Kidney epithelial cell (primary cell): ENCODE measurements at places on chromosomes 16 and 17.
A peak's percentile ranks its signal among the peaks of the same experiment; 100 is the strongest.

DNA sequence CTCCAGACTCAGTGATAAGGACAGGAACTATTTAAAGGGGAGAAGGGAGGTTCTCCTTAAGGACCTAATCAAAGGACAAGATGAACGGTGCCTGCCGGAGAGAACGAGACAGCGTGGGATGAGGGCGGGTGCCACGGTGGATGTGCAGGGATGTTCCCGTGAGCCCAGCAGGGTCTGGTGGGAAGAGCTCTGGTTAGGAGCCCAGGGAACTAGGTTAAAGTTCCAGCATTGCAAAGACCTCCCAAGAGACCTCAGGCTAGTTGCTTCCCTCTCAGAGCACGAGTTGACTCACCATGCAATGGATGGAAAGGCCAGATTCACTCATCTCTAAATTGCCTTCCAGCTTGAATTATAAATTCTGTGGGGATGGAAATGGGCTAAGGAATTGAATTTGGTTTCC is 14.7 kb downstream of the CCR7 start:
- DNase-seq, result no peak

- DNase-seq, result no peak
Measured at GRCh38 chr16:67922221-67922620, 9.4 kb downstream of the CTRL start.

- DNase-seq, result no peak
Measured at GRCh38 chr17:42536372-42537155, 523 bp downstream of the NAGLU start.

DNA sequence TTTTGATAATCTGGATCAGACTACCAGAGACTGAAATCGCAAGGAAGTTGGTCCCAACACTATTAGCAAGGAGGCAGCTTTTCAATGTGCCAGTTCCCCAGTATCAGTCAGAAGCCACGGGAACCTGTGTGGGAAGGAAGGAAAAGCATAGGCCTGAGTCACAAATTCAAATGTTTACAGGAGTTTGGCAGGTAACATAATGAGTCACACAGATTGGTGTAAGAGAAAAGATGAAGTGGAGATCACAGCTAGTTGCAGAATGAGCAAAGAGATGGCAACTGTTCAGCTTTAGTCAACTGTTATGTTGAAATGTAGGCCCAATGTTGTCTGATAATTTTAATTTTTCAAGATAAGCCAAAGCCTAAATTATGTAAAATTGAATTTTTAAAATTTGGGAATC is 28.1 kb upstream of the ITGA2B start:
- DNase-seq, result peak; percentile 72

- no peak for DNase-seq
Measured at GRCh38 chr16:88008840-88009239, 57.6 kb downstream of the BANP start.

- DNase-seq, result no peak
Measured at GRCh38 chr17:40561871-40562611, 3.2 kb downstream of the CCR7 start.

- DNase-seq, result peak; percentile 42
Measured at GRCh38 chr17:49748791-49749190, 15.1 kb downstream of the FAM117A start.
